ENCODE measurements at places on chromosomes 3 and 15.

DNA sequence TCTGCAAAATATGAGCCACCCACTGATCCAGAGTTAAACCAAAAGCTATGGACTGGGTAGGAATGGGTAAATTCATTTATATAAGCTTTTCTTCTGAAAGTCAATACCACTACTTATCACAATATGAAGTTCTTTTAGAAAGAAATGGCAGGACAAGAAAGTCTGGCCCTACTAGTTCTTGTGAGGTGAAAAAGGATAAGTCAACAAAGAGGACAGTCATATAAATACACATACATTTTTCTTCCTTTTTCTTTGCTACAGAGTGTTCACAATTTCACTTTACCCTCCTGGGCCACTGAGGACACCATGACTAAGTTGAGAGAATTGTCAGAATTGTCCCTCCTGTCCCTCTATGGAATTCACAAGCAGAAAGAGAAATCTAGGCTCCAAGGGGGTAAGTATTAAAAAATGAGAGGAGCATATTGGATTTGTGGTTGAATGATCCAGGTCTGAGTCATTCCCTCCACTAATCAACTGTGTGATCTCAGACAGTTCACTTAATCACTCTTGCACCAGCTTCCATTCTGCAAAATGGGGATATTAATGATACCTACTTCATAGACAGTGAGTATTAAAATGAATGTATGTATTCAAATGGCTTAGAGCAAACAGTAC lies 27.6 kb downstream of the ACP3 start:
- no peak for DNase-seq

- DNase-seq: no peak
Measured at GRCh38 chr3:192564611-192565010, 162.7 kb downstream of the FGF12 start.

- peak; percentile 67 for DNase-seq
Measured at GRCh38 chr3:63912768-63913588, 795 bp upstream of the SCAANT1 start.

GRCh38 chr15:43067717-43068461 lies 37.9 kb downstream of the UBR1 start:
- DNase-seq: peak; percentile 41

DNA sequence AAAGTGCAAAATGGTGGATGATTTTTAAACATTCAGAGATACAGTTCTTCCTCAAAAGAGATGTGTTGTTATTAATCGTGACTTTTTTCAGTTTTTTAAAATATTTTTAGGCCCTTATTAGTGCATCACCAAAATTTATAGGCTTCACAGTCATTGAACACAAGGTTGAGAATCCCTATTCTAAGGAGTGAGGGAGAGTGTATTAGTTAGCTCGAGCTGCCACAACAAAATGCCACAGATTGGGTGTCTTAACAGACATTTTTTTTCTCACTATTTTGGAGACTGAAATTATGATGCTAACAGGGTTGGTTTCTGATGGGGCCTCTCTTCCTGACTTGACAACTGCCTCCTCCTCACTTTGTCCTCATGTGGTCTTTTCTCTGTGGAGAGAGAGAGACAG lies 145.9 kb upstream of the TPRG1 start:
- DNase-seq: no peak

DNA sequence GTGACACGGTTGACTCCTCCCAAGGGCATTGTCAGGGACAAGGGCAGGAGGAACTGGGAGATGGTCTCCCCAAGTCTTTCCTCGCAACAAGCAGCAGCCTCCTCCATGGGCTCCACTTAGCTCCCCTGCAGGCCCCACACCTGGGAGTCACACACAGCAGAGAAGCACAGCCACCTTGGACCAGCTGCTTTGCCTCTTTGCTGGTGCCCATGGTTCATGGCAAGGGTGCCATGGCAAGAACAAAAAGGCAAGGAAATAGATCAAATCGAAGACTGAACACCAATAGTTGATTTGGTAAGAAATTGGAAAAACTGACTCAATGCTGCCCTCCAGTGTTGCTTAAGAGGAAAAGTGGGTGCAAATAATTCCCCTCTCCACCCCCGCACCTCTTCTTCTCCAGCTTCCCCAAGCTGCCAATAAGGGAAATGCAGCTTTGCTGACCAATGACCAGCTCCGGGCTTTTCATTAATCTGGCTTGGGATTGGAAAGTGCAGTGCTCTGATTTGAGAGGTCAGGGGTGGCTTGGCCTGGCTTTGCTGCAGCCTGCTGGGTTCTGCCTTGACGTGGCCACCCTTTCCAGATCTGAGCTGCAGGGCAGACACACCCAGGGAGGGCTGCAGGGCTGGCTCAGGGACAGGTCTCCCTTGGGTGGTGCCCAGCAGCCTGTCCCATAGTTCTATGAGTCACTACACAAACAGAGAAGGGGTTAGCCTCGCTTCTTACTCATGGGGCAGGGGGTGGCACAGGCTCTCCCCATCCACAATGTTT lies 162.0 kb downstream of the KLF13 start:
- DNase-seq: peak; percentile 77

DNA sequence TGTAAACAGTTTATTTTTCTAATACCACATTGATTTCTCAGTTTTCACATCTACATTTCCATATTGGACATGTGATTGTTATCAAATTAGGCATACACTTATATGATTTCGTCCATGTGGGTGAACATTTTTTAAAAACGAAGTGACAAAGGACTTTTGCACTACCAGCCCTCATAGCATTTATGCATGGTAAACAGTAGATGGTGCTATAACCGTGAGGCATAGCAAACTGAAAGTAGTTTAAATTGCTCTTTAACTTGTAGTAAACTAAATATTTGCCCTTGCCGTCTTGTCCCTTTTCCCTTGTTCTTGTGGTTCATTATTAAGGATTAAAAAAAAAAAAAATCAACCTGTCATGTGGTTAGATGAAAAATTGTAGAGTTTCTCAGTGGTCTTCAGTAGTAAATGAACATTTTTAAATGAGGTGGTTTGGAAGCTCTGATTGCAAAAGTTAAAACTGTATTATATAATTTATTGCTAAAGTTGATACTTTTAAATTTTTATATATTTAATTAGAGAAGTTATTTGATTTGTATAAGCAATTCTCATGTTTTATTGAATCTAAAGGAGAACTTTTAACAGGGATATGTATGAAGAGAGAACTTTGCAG lies 24.0 kb downstream of the STX19 start:
- peak; percentile 42 for DNase-seq

GRCh38 chr3:189202583-189202982 lies 30.8 kb downstream of the TPRG1 start:
- DNase-seq: no peak

DNA sequence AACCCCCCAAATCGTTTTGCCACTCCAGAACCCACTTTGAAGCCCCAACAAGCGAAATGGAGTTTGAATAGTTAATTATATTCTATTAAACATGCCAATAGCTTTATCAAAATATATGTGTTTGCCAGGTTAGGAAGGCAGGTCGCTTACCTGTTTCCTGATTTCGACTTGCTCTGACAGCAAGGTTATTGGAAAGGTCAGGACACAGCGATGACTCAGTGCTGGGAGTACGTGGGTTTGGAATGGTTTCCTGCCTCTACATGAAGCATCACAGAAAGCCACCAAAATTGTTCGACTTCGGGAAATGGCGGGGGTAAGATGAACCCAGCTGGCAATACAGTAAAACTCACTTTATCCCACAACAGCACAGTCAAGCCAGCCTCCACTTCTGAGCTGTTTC lies 135.6 kb upstream of the ABI3BP start:
- peak; percentile 31 for DNase-seq

All from SW480 (cell line).